ENCODE measurements at places on chromosomes 7 and 10.

GRCh38 chr7:18905316-18905943 lies 212.0 kb downstream of the TWIST1 start:
- no peak for DNase-seq

DNA sequence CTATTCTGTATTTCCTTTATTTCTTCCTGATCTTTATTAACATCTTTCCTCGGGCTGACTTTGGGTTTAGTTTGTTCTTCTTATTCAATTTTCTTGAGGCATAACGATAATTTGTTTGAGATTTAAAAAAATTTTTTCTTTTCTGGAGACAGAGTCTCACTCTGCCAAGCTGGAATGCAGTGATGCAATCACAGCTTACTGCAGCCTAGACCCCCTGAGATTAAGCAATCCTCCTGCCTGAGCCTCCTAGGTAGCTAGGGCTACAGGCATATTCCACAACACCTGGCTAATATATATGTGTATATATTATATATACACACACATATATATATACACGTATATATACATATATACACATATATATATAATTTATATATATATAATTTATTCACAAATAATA lies 540.2 kb downstream of the NXPH1 start:
- DNase-seq: no peak

DNA sequence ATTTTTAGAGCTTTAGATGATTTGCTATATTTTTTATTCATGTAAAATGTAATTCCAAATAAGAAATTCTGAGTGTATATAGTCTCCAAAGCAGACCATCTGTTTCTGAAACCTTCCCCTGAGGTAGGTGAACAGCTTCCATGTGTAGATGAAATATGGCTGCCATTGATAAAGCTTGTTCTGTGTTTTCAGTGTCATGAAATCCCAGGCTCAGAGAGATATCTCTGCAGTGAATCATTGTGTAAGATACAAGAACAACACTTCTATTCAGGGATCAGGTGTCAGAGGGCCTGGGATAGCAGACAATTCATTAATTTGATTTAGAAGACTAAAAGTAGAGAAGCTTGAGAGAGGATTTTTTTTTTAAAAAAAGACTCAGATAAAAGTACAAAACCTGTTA lies 29.1 kb downstream of the ACTA2 start:
- peak; percentile 36 for DNase-seq

- DNase-seq: peak; percentile 88
These were observed 172.6 kb downstream of the FAM107B start for GRCh38 chr10:14601872-14602725.

- peak; percentile 97 for DNase-seq
These were observed 123.9 kb upstream of the ZMIZ1 start for GRCh38 chr10:78944723-78945312.

DNA sequence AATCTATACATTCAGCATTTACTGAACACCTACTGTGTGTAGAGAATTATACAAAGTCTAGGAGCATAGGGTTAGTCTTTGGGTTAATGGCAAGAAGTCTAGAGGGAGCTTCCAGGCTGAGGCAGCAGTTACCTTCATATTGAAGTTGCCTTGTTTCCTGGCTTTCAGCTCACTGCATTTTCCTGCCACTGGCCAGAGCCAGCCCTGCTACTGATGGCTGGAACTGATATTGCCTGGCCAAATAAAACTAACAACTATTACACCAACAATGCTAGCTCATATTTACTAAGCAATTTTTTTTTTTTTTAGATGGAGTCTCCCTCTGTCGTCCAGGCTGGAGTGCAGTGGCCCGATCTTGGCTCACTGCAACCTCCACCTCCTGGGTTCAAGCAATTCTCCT lies 165.7 kb upstream of the ITGB1 start:
- peak; percentile 52 for DNase-seq

DNA sequence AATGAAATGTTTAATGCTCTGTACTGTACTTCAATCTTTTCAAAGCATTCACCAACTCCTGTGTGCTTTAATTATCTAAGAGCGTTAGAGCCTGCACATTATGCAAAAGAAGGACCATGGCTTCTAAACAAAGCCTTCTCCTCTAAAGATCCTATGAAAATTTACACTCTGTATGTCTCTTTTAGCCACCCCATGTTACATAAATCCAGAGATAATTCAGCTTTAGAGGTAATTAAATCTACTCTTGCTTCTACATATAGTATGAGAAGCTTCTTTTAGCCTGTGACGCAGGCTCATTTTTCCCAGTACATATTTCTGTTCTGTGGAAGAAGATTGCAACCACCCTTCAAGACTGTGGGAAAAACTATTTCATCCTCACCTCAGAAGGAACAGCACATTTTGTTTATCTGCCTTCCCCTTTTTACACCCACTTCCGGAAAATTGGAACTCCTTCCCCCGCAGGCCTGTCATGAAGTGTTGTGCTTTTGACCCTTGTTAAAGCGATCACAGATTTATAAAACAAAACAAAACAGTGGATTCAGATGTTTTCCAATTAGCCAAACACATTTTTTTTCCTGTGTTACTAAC lies 8.1 kb upstream of the TAS2R16 start:
- DNase-seq: no peak

- no peak for DNase-seq
These were observed 72.5 kb upstream of the NME8 start for GRCh38 chr7:37775921-37776320.

- DNase-seq: no peak
These were observed 6.7 kb downstream of the PLAC9 start for GRCh38 chr10:80139265-80139664.

- no peak for DNase-seq
These were observed 19.1 kb downstream of the CTTNBP2 start for GRCh38 chr7:117854186-117854585.

DNA sequence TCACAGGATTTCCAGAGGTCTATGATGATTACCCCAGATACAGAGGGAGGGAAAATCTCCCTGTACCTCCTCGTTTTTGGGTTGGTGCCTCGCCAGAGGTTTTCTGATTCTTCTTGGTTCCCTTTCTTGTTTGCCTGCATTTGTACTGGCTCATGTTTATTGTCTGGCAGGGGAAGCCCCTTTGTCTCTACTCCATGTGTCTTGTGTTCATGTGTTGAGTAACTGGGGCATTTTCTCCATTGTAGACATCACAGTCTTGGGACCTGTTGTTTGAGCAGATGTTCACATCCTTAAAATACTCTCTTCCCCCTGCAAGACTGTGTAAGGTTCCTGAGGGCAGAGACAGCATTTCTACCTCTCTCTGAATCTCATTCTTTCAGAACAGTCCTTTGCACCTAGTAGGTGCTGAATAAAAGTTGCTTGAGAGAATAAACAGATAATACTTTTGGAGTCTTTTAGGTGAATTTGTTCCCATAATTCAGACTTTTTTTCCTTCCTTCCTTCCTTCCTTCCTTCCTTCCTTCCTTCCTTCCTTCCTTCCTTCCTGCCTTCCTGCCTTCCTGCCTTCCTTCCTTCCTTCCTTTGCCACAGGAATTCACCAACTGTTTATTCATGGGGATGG lies 25.1 kb downstream of the CDK14 start:
- DNase-seq: no peak

DNA sequence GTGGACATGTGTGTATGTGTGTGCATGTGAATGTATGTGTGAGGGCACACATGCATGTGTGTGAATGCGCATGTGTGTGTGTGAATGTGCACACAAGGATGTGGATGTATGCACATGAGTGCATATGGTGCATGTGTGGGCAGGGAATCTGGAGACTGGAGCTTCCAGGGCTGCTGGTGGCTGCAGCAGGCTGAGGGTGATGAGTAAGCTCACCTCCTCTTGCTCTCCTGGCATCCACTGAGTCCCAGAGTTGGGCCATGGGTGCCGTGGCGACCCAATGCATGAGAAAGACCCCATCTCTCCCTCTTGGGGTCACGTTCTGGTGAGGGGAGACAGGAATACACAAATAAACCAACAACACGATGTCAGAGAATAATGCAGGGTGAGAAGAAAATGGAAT lies 33.3 kb upstream of the COL13A1 start:
- no peak for DNase-seq

- no peak for DNase-seq
These were observed 17.8 kb downstream of the HDAC9 start for GRCh38 chr7:18513343-18513742.

DNA sequence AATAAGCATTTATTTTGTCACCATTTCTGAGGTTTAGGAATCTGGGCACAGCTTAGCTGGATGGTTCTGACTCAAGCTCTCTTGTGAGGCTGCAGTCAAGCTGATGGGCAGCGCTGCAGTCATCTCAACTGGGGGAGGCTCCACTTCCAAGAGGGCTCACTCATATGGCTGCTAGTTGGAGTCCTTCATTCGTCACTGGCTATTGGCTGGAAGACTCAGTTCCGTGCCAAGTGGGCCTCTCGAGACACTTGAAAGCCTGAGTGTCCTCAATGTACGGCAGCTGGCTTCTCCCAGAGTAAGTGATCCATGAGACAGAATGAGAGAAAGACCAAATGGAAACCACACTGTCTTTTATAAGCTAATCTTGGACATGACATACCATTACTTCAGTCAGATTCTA lies 21.6 kb upstream of the COL13A1 start:
- no peak for DNase-seq

DNA sequence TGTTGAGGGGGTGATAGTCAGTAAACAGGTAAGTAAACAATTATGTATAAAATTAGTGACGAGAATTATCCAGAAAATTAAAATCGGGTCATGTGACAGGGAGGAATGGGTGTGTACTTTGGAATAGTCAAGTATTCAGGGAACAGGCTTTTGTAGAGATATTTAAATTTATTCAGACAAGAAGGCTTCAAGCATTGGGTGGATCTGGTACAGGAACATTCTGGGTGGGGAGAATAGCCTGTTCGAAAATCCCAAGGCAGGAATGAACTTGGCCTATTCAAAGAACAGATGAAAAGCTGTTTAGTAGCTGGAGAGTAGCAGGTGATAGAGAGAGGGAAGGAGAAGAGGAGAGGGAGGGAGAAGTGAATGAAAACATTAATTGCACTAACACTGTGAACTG lies 448.9 kb upstream of the FZD8 start:
- DNase-seq: no peak

- DNase-seq: no peak
These were observed 98.3 kb downstream of the CHST15 start for GRCh38 chr10:123995082-123995460.

- DNase-seq: no peak
These were observed 1.4 kb downstream of the GPR141 start for GRCh38 chr7:37684927-37685326.

GRCh38 chr10:72690071-72690755 lies 1.7 kb upstream of the MCU start:
- peak; percentile 57 for DNase-seq

- no peak for DNase-seq
These were observed 6.8 kb upstream of the TRUB1 start for GRCh38 chr10:114931072-114931679.

GRCh38 chr7:135158874-135159273 lies 11.0 kb downstream of the TMEM140 start:
- DNase-seq: no peak

DNA sequence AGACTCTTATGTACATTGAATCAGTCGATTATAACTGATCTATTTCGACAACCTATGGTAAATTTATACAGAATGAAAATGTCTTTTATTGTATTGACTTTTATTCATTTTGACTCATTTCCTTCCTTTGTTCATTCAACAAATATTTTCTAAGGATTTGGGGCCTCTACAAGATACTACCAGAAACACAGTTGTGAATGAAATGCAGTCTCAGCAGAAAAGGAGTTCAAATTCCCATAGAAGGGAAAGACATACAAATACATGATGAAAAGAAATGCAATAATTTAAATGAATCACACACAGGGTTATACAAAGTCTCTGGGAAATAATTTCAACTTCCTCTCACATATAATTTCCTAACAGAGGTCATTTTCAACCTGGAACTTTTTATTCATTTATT lies 134.0 kb upstream of the SEMA3A start:
- DNase-seq: no peak
